ENCODE measurements at places on chromosomes 7 and 10. TPM values are rescaled to one million over a fixed set of nuclear protein-coding genes. Genes with fewer than 3 reads are reported as not detected.

HOXA11 gene
- not detected for total RNA-seq

PURB gene
- total RNA-seq: 33.4 TPM

ADO gene
- 19.4 TPM for total RNA-seq

FAM237B gene
- not detected for total RNA-seq

HOXA2 gene
- not detected for total RNA-seq

GRCh38 chr7:130566168-130566897 is 74.4 kb downstream of the MEST start:
- no peak overlapping the region for H3K27ac ChIP-seq
- peaks cover 38% of the 10 kb centered on the region for H3K36me3 ChIP-seq
- no peak for DNase-seq
- no peaks in the 10 kb centered on the region for H3K27me3 ChIP-seq

DNA sequence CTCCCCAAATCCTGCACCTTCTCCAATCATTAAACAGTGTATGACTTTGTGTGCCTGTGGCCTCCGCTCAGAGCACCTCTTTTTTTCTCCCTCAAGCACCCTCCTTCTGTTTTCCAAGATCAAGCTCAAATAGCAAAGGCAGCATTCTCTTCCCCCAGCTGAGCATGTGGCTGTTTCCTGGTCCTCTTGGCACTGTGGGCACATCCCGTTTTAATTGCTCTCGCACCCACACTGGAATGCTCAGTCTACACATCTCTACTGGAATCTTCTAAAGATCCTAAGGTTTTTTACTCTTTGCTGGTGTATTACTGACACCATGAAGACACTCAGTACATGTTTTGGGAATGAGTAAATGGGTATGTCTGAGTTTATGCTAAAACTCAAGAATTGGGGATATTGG is 107.4 kb downstream of the WDFY4 start:
- H3K4me3 ChIP-seq: no peak overlapping the region
- no peak overlapping the region for H3K27ac ChIP-seq
- H3K36me3 ChIP-seq: no peaks in the 10 kb centered on the region
- H3K4me1 ChIP-seq: peaks cover 13% of the 10 kb centered on the region
- DNase-seq: peak; percentile 8
- H3K27me3 ChIP-seq: peaks cover 22% of the 10 kb centered on the region

GRCh38 chr7:156558198-156558597 is 82.4 kb upstream of the RNF32 start:
- no peaks in the 10 kb centered on the region for H3K36me3 ChIP-seq
- H3K27ac ChIP-seq: no peak overlapping the region
- peaks cover 22% of the 10 kb centered on the region for H3K27me3 ChIP-seq
- H3K4me3 ChIP-seq: no peak overlapping the region
- H3K4me1 ChIP-seq: no peaks in the 10 kb centered on the region

DNA sequence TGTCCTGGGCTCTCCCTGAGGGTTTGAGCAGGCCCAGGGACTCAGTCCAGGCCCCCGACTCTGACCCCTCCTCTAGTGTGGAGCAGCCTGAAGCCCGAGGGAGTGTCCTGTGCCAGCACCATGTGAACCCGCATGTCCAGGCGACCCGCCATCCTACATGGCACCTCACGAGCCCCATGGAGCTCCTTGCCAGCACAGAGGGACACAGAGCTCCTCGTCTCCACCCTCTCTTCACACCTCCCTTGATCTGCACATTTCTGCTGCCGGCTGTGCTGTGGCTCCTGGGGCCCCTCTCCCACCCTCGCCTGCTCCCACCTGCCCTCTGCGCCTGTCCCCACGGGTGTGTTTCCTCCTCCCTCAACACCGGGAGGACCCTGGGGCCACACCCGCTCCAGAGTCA is 103.5 kb downstream of the ADARB2 start:
- DNase-seq: no peak
- no peak overlapping the region for H3K4me3 ChIP-seq
- H3K4me1 ChIP-seq: no peaks in the 10 kb centered on the region
- H3K36me3 ChIP-seq: no peaks in the 10 kb centered on the region
- H3K27ac ChIP-seq: no peak overlapping the region
- no peaks in the 10 kb centered on the region for H3K27me3 ChIP-seq

- DNase-seq: no peak
- H3K27me3 ChIP-seq: no peaks in the 10 kb centered on the region
Measured at GRCh38 chr10:5882961-5883360, 6.7 kb downstream of the ANKRD16 start.

DNA sequence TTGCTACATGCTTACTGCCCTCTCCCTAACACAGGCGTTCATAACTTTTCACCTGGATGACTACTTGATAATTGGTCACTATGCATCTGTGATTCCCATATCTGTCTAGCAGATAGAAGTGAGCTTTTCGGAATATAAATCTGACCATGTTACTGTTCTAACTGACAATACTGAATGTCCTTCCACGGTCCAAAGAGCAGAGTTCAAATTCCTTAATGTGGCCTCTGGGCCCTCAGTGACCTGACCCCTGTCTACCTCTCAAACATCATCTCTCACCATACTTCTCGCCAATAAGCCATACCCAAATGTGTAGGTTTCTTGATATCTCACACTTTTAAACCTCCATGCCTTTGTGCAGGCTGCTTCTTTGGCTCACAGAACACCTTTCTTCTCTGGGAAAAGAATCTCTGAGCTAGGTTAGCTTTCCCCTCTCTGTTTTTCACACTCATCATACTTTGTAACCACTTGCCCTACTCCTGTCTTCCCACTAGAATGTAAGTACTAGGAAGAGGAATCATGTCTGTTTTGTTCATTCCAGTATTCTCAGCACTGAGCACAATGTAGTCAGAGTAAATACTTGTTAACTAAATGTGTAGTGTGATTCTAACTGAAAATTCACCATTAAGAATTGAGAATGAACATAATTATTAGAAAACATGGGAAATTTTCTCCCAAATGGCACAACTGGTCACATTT is 39.2 kb upstream of the LRRC17 start:
- H3K27ac ChIP-seq: peak overlapping the region; percentile 59
- H3K4me3 ChIP-seq: no peak overlapping the region
- H3K36me3 ChIP-seq: peaks cover 6% of the 10 kb centered on the region
- no peak for DNase-seq
- peaks cover 25% of the 10 kb centered on the region for H3K27me3 ChIP-seq

- no peaks in the 10 kb centered on the region for H3K27me3 ChIP-seq
- DNase-seq: no peak
- no peak overlapping the region for H3K27ac ChIP-seq
Measured at GRCh38 chr10:17984056-17984455, 32.3 kb downstream of the SLC39A12 start.

DNA sequence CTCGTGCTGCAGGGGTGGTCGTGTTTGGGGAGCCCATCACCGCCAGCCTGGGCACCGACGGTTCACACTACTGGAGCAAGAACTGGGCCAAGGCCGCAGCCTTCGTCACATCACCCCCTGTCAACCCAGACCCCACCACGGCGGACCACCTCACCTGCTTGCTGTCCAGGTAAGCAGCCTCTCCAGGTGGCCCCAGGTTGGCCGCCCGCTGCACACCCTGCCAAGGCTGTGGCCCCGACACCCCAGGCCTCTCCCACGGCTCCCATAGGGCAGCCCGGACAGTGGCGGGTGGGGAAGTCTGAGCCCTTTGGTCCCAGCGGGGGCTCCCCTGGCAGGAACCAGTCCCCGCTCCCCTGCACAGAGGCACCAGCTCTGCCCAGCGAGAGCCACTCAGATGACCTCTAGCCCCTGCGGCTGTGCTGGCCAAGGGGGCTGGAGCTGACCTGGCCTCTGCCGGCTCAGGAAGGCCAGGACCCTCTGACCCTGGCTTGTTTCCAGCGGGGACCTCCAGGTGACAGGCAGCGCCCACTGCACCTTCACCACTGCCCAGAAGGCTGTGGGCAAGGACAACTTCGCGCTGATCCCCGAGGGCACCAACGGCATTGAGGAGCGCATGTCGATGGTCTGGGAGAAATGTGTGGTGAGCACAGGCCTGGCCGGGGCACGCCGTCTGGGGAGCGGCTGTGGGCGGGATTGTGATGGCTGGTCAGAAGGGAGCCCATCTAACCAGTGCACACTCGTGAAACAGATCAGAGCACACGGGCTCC is 13.8 kb downstream of the DPYSL4 start:
- no peak overlapping the region for H3K27ac ChIP-seq
- peaks cover 2% of the 10 kb centered on the region for H3K4me1 ChIP-seq
- no peaks in the 10 kb centered on the region for H3K27me3 ChIP-seq
- no peak for DNase-seq

GRCh38 chr10:4041635-4042034 is 256.6 kb upstream of the KLF6 start:
- H3K27me3 ChIP-seq: no peaks in the 10 kb centered on the region
- peaks cover 7% of the 10 kb centered on the region for H3K4me1 ChIP-seq
- H3K36me3 ChIP-seq: peaks cover 22% of the 10 kb centered on the region
- no peak for DNase-seq
- no peak overlapping the region for H3K4me3 ChIP-seq
- H3K27ac ChIP-seq: no peak overlapping the region

GRCh38 chr7:92251181-92251580 is 5.4 kb downstream of the ANKIB1 start:
- H3K4me3 ChIP-seq: no peak overlapping the region
- H3K36me3 ChIP-seq: peaks cover 31% of the 10 kb centered on the region

DNA sequence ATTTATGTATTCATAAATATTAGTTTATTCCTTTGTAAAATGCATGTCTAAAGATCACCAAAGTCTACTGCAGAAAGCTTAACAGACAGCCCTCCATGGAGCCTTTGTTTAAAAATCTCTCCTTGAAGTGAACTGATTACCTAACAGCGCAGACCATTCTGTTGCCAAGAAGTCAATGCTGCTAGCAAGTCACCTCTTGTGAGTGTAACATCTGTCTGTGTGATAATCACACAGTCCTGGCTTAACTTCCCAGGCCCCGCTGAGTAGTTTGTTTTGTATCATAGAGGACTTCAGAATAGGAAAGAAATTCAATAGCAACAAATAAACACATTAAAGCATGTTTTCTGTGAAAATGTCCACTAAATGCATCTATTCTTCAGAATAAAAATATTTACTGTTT is 435.3 kb upstream of the IGFBP3 start:
- H3K27me3 ChIP-seq: no peaks in the 10 kb centered on the region
- no peak for DNase-seq
- no peaks in the 10 kb centered on the region for H3K36me3 ChIP-seq
- H3K4me3 ChIP-seq: no peak overlapping the region
- H3K4me1 ChIP-seq: no peaks in the 10 kb centered on the region

GRCh38 chr7:152865461-152865860 is 105.9 kb downstream of the ACTR3B start:
- no peak overlapping the region for H3K27ac ChIP-seq
- no peaks in the 10 kb centered on the region for H3K27me3 ChIP-seq
- DNase-seq: no peak
- no peak overlapping the region for H3K4me3 ChIP-seq
- H3K4me1 ChIP-seq: peaks cover 2% of the 10 kb centered on the region

- H3K27ac ChIP-seq: peak overlapping the region; percentile 74
- no peak for DNase-seq
- peaks cover 53% of the 10 kb centered on the region for H3K36me3 ChIP-seq
- no peaks in the 10 kb centered on the region for H3K27me3 ChIP-seq
- H3K4me1 ChIP-seq: peaks cover 75% of the 10 kb centered on the region
- no peak overlapping the region for H3K4me3 ChIP-seq
Measured at GRCh38 chr7:130896051-130896881, 162.3 kb upstream of the KLF14 start.

DNA sequence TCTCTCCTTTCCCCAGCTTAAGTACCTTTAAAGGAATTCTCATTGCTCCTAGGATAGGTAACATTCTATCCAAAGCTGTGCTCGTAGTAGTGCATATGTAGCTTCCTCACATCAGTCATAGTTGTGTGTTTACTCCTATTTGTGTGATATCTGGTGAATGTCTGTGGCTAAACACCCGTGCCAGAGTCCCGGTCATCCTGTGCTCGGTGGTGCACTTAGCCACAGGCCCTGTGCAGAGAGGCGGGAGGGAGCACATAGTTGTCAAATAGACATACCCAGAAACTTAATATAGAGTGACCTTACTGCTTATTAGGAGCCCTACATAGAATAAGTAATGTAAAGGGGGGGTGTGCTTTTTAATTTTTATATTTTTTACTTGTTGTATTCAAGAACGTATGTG is 76.6 kb downstream of the RBM33 start:
- H3K4me1 ChIP-seq: peaks cover 17% of the 10 kb centered on the region
- H3K27me3 ChIP-seq: no peaks in the 10 kb centered on the region
- no peak overlapping the region for H3K4me3 ChIP-seq
- DNase-seq: no peak

- peak; percentile 51 for DNase-seq
- H3K27me3 ChIP-seq: peaks cover 21% of the 10 kb centered on the region
- peak overlapping the region; percentile 69 for H3K27ac ChIP-seq
- peaks cover 16% of the 10 kb centered on the region for H3K4me1 ChIP-seq
- H3K4me3 ChIP-seq: peak overlapping the region; percentile 93
- peaks cover 3% of the 10 kb centered on the region for H3K36me3 ChIP-seq
Measured at GRCh38 chr7:139231513-139232376, 708 bp downstream of the UBN2 start.

DNA sequence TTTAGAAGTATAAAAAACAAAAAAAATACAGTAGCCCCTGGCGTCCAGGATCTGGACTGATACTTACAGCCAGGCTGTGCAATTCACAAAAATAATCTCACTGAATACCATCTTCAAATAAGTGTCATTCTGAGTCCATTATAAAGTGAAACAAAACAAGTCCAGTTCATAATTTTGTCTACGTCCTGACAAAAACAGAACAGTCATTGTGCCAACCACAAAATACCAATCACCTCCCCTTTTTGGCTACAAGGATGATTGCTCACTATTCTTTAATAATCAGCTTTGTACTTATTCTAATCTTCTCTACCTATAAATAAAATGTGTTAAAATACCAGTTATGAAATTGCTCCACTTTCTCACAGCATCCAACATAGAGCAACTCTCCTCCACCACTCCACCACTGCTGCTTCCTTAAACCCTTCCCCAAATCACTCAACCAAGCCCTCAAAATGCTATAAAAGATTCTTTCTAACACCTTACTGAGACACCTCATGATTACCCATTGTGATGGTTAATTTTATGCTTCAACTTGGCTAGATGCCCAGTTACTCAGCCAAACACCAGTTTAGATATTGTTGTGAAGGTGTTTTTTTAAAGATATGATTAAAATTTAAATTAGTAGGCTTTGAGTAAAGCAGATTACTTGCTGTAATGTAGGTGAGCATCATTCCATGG is 479.8 kb upstream of the SEMA3A start:
- no peak overlapping the region for H3K27ac ChIP-seq
- H3K4me3 ChIP-seq: no peak overlapping the region
- no peak for DNase-seq
- H3K4me1 ChIP-seq: peaks cover 5% of the 10 kb centered on the region

GRCh38 chr7:11648980-11649379 is 183.0 kb downstream of the THSD7A start:
- DNase-seq: no peak
- H3K36me3 ChIP-seq: no peaks in the 10 kb centered on the region
- H3K27ac ChIP-seq: no peak overlapping the region

GRCh38 chr7:538764-539685 is 19.4 kb upstream of the PDGFA start:
- H3K27me3 ChIP-seq: no peaks in the 10 kb centered on the region
- H3K27ac ChIP-seq: no peak overlapping the region
